ENCODE measurements at places on chromosomes 4 and X.

DNA sequence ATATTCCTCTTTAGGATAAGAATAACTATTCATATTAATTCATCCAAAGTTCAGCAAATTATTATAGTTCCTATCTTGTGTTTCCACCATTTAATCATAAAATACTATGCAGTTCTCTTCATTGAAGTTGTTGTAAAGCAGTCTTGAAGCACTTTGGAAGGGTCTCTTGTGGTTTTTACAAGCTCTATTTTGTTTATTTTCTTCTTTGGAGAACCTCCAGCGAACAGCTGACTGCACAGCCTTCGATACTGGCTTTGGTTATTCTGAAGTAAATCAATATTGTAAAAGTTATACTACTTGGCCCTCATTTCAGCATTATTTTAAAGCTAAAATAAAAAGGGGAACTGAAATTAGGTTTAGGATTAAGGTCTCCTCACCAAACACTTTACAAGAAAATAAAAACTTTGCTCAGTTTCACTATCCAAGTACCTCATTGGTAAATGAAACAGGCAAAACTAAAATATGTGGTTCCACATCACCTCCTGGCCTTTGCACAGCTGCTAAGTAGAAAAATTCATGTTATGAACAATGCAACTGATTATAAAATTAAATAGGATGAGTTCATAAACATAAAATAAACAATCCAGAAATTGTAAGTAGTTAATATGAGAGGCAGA lies 1629.2 kb upstream of the ADGRL3 start:
- DNase-seq = no peak

GRCh38 chr4:86184216-86184900 lies 175.5 kb downstream of the MAPK10 start:
- DNase-seq = no peak

DNA sequence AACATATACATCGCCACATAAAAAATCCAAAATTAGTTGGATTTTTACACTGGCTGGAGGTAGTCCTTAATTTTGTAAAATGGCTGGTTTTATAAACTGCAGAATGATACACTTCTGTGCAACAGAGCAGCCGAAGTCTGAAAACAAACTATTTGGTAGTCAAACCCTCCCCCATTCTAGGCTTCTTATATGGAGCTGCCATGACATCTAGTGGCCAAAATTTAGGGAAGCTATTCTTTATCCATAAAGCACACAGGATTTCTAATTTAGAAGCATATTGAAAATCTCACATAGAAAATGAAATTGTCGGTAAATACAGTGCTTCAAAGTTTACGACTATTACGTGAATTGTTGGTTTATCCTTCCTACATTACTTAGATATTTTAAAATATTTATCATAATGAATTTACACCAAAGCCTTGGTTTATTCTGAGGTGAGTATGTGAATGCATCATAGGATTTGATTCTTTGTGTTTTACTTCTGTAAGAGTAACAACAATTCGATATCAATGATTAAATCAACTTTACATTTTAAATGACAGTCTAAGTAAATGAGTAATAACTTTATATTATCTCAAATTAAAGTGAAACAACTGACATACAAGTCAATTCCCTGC lies 113.4 kb upstream of the FAM241A start:
- no peak for DNase-seq

DNA sequence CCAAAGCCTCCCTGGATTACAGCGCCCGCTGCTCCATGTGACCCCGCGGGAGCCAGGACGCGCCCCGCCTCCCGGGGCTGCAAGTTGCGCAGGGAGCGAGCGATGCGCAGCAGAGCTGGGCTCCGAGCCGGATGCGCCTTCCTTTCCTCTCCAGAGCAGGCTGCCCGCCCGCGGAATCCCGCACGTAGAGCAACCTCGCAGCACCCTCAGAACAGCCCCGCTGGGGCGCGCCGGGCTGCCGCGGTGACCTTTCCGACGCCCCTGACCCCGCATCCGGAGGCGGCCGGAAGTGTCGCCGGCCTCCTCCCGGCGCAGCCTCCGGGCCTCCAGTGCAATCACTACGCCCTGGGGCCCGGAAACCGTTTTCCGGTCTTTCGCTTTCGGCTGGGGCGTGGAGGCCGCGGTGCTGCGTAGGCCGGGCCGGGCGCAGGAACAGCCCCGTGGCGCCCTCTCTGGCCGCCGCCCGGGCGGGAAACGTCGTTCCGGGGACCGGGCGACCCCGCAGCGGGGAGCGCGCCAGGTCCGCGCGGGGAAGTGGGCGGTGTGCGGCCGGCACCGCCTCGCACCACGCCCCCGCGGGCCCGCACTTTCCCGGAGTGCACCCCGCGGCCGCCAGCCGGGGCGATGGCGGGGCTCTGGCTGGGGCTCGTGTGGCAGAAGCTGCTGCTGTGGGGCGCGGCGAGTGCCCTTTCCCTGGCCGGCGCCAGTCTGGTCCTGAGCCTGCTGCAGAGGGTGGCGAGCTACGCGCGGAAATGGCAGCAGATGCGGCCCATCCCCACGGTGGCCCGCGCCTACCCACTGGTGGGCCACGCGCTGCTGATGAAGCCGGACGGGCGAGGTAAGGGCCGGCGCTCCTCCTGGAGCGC lies at the start of gene CYP4V2:
Gene CYP4V2, plus strand, starts transcription at position 368 of the 866 bp plus-strand sequence. Its CDS starts 257 bp downstream, at position 625.
- DNase-seq = peak; percentile 91

GRCh38 chr4:101199507-101200285 lies 147.6 kb downstream of the PPP3CA start:
- no peak for DNase-seq

GRCh38 chr4:88191404-88191803 lies 33.0 kb upstream of the ABCG2 start:
- no peak for DNase-seq

DNA sequence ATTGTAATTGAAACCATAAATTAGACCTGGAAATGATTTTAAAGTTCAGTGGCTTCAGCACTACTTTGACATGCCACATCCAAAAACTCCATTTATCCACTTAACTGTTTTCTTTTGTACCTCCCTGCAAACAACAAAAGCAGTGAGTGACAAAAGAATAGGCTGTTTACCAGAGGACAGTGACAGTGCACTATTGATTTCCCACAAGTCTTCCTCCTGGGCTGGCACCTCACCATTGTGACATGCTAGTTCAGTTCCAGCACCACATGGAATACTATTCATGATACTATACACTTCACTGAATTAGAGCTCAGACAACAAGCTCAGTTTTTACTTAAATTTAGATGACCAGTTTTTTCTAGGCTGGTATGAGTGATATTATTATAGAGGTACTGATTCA lies 29.3 kb downstream of the MOSPD2 start:
- DNase-seq = no peak

- no peak for DNase-seq
These were observed 44.3 kb downstream of the NYX start for GRCh38 chrX:41491267-41492004.

DNA sequence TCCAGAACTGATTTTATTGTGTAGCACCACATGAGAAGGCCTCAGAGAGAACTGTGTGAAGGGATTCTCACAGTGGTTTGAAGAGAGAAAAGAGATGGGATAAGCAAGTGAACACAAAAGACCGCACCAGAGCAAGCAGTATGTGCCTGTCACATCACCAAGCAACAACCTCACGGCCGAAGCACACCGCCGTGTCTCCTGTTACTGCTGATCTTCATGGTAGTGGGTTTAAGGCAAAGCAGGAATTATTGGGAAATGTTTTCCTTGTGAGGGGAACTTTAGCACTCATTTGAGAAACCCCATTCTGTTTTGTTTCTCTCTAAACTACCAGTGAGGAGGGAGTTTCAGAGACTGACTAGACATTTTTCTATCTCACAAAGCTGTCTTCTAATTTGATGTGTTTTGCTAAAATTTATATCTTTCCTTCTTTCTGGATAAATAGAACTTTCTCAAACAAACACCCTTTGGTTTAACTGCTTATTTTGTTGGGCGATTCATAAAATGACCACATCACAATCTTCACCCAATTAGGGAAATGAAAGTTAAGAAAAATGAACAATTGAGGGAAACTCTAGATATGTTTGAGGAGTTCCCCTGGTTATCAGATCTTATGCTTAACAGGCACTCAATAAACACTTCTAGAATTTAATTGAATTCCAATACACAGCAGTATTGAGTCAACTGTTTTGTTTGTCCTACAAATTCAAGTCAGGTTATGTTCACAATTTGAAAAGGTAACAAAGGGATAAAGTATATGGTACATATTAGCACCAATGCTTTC lies 16.5 kb downstream of the SH3KBP1 start:
- DNase-seq = no peak

- DNase-seq = no peak
These were observed 8.3 kb downstream of the NDP start for GRCh38 chrX:43964936-43965335.

DNA sequence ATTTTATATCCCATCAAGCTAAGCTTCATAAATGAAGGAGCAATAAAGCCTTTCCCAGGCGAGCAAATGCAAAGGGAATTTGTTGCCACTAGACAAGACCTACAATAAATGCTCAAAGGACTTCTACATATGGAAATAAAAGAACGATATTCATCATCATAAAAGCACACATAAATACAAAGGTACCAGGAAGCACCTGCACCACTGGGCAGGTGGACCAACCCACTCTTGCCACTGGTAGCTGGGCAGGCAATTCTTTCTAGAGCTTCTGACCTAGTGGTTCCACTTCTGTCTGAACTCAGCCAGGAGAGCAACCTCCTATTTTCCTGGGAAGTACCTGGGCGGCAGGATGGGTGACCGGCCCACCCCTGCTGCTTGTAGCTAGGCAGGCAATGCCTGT lies 237.2 kb upstream of the ITM2A start:
- no peak for DNase-seq

GRCh38 chrX:123093792-123094191 lies 90.3 kb upstream of the GRIA3 start:
- DNase-seq = no peak

GRCh38 chrX:154804957-154805695 lies at the start of gene MPP1:
Gene MPP1 (minus strand): TSS chrX:154805485. CDS start chrX:154805373, 112 bp downstream.
- DNase-seq = peak; percentile 80

- DNase-seq = peak; percentile 57
These were observed 78.6 kb upstream of the STS start for GRCh38 chrX:7068939-7069367.

DNA sequence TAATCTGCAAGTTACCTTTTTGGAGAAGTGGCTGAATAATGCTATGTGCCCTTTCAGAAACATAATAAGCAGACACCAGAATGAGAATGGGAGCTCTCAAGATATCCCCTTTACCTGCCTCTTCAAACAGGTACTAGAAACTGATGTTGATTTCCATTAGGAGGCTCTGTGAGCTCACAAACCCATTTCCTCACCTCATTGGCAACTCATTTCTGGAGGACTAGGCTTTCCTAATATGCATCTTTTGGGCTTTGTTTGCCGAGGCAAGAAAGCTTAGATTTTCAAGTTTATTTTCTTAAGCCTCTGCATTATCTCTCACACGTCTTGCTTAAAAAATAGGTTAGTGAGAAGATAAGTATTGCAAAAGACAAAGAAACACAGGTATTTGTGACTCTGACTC lies 313.1 kb upstream of the IRS4 start:
- no peak for DNase-seq

- DNase-seq = peak; percentile 46
These were observed 855 bp downstream of the GPRASP2 start for GRCh38 chrX:102712981-102713625.

GRCh38 chr4:135186002-135186401 lies 984.4 kb upstream of the PABPC4L start:
- no peak for DNase-seq
